Trophoblast cell (in vitro differentiated cells and primary cell): ENCODE measurements at places on chromosomes 6 and 20.
A peak's percentile ranks its signal among the peaks of the same experiment; 100 is the strongest.

- no peak for DNase-seq
These were observed 130.5 kb downstream of the WDR27 start for GRCh38 chr6:169571123-169571962.

DNA sequence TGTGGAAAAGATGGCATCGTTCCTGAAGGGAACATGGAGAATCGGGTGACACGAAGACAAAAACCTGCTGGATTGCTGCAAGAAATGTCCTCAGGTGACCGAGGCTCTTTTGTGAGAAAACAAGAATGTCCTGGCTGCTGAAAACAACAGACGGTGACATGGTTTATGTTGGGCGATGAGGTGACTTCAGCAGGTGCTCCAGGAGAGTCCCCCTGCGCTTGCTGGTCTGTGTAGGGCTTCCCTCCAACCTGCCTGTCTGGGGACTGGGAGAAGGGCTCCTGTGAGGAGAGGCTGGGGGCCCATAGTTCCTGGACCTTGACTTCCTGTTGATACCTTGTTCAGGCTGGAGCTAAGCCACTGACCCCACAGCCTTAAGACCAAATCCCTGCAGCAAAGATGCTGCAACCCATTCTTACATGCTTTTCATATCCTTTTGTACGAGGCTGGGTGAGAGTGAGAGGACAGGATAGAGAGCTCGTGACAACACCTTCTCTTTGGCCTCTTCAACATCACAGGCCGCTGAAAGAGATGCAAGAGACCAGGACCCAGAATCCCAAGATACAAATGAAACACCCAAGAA, 134.8 kb downstream of the CD83 start:
- DNase-seq = no peak

DNA sequence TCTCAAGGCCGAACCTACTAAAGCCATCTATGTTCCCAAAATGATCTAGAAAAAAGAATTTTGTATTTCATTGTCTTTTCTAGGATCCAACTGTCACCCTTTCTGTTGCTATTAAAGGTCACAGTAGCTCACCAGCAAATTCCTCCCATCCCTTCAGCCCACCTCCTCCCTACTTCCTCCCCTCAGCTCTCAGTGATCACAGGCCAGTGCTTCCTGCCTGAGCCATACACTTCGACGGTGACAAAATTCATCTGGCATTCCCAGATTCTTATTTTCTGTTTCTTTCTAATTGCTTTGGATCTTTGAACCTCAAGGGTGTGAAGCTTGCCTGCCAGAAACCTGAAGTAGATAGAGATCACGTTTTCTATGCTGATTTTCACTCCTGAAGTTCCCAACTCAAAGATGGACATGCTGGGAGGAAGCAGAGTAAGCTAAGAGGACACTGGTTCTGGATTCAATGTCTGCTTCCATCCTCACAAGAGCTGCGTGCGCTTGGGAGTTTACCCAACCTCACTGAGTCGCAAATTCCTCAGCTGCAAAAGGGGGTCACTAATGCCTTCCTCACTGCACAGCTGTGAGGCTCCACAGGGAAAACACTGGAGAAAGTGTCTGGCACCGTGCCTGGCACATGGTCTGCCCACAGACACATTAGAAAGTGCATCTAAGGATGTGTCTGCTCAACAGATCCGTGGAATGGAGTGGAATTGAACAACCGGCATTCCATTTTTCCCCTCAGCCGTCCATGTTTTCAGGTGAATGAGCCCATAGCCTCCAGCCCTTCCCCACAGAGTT, 34.5 kb downstream of the MDGA1 start:
- no peak for DNase-seq

- DNase-seq = no peak
These were observed 116.8 kb downstream of the RNASET2 start for GRCh38 chr6:166839569-166839968.

DNA sequence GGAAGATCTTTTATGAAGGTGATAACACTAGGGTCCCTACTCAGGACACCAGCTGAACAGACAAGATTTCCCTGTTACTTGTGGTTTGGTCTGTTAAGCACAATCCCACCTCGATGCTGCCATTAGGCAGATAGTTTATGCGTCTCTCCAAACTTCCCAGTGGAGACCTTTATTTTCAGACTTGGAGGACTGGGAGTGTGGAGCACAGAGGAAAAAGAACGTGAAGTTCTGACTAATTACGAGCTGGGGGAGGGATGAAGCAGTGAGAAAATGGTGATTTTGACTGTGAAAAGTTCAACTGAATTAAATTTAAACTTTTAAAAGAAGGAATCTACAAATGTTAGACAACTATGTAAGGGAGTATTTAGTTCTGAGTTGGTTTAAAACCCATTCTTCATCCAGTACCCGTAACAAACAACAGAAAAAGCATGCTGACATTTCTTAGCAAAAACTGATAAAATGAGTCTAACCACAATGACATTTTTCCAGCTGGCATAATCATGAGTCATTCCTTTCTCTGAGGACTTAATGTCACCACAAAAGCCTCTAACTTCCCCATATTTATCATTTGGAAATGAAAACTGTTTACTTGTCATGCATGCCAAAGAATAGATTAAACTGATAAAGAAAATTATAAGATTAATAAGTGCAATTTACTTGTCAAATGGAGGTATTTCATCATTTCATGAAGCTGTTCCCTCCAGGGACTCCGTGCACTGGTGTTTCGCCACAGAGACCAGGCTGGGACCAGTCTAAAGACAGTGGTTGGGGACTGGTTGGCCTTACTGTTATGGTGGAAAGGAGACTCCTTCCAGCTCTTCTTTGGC, 113.3 kb upstream of the SSTR4 start:
- DNase-seq = peak; percentile 88

DNA sequence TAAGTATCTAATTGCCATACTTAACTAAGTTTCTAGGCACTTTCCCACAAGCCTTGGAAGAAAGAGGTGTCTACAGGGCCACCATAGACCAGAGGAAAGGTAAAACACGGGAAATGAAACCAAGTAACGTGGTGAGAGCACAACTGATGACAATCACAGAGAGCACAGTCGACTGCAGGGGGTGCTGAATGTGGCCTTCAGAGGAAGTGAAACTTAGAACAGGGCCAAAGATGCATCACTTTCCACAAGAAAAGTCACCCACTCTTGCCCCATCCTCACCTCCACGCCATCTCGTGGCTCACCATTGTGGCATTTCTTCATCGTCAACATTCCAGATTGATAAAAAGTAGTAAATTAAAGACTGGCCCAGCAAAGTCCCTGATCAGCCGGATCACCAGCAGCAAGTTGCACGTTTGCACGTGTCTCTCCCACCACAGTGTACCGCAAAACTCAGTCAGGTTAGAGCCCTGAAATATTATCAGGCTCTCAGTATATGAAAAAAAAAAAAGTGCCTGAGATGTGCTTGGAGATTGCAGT, 31.4 kb downstream of the HIVEP2 start:
- peak; percentile 45 for DNase-seq

DNA sequence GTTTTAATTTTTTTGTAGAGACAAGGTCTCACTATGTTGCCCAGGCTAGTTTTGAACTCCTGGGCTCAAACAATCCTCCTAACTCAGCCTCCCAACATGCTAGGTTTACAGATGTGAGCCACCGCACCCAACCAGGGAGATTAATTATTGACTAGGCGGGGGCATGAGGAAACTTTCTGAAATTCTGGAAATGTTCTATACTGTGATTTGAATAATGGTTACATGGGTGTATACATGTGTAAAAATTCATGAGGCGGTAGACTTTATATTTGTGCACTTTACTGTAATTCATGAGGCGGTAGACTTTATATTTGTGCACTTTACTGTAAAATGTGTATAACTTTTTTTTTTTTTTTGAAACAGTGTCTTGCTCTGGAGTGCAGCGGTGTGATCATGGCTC, 147.2 kb downstream of the GRM4 start:
- DNase-seq = no peak

DNA sequence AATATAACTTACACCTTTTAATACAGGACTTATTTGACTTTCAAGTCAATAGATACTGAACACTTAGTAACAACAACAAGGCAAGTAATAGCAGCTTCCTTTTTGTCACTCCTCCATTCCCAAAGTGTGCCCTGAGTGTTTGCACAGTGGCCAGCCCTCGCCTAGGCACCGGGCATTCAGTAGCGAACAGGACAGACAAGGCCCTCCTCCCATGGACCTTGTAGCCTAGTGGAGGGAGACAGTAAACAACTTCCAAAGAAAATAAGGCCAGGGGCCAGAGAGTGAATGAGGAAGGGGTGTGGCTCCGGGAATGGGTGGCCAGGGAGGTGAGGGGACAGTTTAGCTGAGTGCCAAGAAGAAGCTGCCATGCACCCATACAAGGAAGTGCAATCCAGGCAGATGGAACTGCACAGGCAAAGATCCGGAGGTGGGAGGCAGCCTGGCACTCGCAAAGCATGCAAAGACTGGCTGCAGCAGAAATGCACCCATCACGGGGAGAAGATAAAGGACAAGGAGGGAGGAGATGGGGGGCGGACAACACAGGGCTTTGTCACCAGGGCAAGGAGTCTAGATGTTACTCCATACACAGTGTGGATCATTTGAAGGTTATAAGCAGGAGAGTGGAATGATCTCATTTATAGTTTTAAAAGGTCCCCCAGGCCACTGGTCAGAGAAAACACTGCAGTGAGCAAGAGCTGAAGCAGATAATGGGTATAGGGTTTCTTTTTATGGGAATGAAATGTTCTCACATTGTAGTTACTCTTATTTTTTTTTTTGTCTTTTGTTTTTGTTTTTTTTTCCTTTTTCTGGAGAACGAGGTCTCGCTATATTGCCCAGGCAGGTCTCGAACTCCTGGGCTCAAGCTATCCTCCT, 32.2 kb downstream of the ATP9A start:
- no peak for DNase-seq

- DNase-seq = no peak
These were observed 1.9 kb downstream of the BLCAP start for GRCh38 chr20:37525810-37526209.

DNA sequence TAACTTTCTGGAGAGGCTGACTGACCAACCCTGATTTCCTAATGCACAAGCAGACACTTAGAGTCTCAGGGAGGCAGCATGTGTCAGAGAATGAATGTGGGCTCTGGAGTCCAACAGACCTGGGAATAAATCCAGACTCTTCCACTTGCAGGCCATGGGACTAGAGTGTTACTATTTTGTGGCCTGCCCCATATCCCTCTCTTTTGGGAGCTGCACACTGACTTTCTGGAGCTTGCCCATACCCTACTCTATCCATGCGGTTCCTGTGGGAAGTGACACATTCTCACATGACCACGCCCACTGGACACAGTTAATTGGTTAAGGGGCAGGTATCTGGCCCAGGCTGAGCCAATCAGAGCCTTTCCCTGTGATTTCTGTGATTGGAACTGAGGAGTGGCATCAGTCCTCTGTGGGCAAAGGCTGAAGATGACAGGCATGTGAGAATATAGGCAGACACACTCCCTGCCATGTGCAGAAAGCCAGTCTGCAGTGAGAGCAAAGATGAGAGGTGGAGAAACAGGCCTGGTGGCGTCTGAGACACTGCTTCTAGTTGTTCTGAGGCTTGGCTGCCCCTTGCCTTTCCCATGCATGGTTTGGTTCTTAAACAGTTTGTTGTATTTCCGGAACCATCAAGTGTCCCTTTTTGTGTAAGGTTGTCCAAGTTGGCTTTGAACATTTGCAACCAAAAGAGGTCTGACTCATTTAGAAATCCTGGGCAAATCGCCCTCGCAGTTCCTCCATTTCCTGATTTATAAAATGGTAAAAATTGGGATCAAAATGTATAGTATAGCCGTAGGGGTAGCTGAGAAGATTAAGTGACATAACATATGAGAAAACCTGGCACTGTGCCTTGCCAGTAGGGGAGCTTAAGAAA, 125.6 kb downstream of the CDC5L start:
- no peak for DNase-seq

GRCh38 chr6:13420269-13420668, 67.1 kb downstream of the GFOD1 start:
- no peak for DNase-seq

- DNase-seq = no peak
These were observed 36.6 kb upstream of the DUSP22 start for GRCh38 chr6:255751-256083.

DNA sequence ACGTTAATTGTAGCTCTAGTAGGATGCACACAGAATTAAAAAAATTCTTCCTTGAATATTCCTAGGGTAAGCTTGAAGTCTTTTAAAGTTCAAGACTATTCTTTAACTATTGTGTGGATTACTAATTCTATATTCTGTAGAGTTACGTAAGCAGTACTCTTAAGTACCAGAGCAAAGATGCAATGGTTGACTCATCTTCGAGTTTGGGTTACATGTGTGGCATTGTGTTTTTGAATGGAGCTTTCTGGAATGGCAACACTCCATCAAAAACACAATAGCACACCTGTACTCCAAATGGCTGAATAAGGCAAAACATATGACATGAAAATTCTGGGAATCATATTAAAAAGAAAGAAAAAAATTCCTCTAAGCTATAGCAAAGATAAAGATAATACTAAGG, 33.5 kb upstream of the CEP162 start:
- no peak for DNase-seq

DNA sequence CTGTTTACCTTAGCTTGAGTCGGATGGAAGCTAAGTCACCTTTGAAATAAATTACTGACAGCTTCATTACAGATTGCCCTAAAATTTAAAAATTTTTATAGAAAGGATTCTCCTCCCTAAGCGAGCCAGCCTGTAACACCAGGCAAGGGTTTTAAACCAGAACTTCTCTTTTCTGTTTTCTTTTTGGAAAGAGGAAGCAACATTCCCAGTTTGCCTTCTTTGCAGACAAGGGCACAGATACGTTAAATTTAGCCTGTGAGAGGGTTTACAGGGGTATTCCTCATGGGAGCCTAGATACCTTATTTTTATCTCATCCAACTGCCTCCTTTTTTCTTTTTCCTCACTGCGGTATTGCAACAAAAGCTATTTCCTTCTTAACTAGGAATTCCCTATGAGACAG, 45.0 kb downstream of the GNAS start:
- no peak for DNase-seq

GRCh38 chr6:113754291-113754690, 102.9 kb upstream of the MARCKS start:
- no peak for DNase-seq

- no peak for DNase-seq
These were observed 222.3 kb downstream of the IBTK start for GRCh38 chr6:82025271-82025670.

- no peak for DNase-seq
These were observed 28.6 kb upstream of the NTSR1 start for GRCh38 chr20:62679978-62680589.

- DNase-seq = no peak
These were observed 110.6 kb upstream of the PTPN1 start for GRCh38 chr20:50399555-50399916.

- DNase-seq = no peak
These were observed 260.0 kb downstream of the MMUT start for GRCh38 chr6:49202924-49203536.

DNA sequence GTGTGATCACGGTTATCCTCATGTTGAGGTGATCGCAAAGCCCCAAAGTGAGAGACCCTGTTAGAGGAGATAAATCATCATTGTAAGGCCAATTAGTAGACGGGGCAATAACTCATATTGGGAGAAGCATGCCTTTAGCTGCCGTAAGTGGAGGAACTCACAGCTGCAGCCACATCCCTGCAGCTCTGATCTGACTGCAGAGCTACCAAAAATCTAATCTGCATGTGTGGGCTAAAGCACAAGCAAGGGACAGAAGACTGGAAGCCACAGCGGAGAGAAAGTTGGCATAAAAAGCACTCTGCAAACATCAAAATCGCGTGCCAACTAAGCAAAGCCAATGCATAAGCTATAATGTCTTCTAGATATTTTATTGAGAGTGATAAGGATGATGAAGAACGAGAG, 79.8 kb downstream of the TBC1D7 start:
- no peak for DNase-seq
